ENCODE measurements at places on chromosomes 16 and 17.
A peak's percentile ranks its signal among the peaks of the same experiment; 100 is the strongest.

DNA sequence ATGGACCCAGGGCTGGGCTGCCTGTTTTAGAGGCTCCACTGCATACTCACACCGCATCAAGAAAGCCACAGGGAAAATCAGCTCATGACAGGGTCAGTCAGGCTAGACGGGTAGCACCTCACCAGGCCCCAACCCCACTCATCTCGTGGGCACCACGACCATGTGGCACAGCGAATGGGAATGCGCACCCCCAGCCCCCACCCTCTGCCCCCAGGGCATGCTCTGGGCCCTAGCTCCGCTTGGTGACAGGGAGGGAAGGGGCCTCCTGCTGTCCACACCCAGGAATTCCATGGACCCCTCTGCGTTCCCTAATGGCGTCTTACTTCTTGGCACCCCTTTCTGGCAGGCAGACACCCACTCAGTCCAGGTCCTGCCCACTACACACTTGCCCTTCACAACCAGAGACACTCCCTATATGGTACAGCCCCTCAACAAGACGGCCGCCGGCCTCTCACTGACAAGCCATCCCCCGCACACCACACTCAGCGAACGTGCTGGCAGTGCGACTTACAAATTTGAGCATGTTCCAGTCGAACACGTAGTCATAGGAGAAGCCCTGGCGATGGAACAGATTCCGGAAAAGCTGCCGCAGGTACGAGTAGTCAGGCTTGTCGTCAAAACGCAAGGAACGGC is 22.1 kb downstream of the SLC16A3 start:
- DNase-seq = no peak

DNA sequence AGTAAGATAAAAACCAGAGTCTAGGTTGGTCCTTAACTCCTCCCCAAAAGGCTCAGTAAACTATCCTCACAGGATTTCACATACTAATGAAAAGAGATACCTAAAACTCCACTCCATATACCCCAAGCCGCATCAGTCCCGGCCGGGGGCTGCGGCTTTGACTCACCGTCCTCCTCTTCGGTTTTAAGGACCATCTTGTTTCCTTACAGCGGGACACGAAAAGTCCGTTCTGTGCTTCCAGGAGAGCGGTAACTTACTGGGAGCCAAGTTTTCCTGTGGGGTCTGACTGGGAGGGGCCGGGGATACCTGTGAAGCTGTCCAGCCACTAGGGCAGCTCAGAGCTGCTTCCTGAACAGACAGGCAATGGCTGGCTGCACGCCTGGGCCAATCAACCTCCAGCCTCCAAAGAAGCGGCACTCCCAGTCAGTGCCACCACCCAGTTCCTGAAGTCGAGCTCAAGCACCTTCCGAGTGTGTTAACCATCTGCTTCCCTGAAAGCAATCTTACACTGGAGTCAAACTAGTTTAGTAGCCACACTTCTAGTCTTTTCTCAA is 45.5 kb downstream of the CYTH1 start:
- DNase-seq = peak; percentile 51

GRCh38 chr16:12182212-12182611 is 205.7 kb downstream of the SNX29 start:
- DNase-seq = no peak

GRCh38 chr17:57638284-57638683 is 106.8 kb downstream of the CCDC182 start:
- no peak for DNase-seq

DNA sequence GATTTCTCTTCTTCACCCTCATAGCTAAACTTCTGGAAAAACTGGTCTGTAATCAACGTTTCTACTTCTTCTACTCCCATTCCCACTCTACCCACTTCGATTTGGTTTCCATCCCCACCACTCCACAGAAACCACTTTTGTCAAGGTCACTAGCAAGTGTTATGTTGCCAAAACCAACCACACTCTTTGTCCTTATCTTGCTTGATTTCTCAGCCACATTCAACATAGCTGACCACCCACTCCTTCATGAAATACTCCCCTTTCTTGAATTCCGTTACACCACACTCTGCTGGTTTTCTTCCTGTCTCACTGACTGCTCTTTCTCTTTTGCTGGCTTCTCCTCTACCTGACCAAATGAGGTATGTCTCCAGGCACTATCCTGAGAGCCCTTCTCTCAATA is 11.9 kb downstream of the IKZF3 start:
- no peak for DNase-seq

- no peak for DNase-seq
Observed at GRCh38 chr16:9118170-9118569, 26.7 kb downstream of the HAPSTR1 start.

GRCh38 chr17:76102944-76103273 is 678 bp downstream of the EXOC7 start:
- no peak for DNase-seq

DNA sequence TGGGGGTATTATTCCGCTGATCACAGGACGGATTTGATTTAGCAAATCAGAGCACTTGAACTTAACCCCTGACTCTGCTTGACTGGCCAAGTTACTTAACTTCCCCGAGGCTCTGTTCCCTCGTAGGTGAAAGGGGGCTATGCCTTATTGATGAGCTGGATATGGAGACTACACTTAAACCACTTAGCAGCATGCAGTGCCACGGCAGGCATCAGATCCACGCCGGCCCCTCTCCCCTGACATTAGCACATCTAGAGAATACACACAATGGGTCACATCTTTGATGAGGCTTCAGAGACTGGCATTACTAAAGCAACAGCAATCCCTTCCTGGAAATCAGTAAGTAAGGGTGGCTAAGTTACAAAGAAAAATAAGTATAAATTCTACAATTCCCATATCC is 71.0 kb downstream of the ABCC12 start:
- no peak for DNase-seq

- no peak for DNase-seq
Observed at GRCh38 chr17:35898283-35899070, 18.3 kb upstream of the CCL5 start.

DNA sequence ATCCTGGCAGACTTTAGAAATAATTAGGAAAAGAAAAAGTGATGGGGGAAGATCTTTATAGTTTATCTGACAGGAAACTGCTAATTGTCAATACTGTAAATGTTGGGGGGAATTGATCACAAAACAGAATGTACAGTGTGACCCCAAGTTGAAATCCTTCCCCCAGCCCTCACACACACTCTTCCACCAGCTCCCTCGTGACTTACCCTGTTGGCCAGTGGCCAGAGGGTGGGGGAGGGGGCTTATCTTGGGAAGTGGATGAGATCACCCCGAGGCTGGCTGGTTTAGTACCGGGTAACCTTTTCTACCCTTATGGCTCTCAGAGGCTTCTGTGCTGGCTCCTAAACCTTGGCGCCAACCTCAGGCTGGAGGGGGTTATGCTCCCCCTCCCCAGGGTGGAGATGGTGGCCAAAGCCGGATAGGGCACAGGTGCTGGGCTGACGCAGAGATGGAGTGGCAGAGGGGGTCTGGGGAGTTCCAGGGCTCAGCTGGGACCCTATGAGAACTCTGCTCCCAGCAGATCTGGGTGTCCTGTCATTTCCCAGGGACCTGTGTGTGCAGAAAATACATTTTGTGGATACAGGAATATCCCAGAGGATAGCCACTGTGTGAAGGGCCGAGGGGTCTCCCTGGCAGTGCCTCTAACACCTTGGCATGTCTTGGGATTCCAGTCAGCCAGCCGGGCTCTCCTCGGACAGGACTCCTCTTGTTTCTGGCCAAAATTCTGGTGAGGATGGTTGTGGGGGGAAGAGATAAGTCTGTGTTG is 18.6 kb downstream of the CDH16 start:
- DNase-seq = no peak

DNA sequence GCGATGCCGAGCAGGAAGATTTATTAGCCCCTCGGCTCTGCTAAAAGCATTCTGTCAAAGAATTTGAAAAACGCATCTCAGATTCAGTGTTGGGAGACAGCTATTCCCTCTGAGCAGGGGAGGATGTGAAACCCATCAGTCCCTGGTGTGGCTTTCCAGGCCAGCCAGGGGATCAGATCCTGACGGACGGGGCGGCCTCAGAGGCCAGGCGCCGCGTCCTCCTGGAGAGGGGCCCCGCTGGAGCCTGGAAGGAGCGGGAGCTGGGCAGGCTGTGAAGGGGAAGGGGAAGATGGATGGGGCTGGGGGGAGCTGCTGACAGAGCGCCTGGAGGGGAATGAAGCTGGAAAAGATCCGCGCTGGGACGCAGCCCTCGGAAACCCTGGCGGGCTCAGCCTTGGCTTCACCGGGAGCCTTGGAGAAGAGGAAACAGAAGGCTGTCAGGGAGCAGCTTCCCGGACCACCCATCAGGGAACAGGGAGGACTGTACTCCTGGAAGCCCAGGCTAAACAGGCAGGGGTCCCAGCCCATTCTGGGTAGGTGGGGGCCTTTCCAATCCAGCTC is 358.0 kb downstream of the C16orf95 start:
- no peak for DNase-seq

GRCh38 chr16:1349351-1349750 is 2.3 kb downstream of the TSR3 start:
- DNase-seq = no peak

- no peak for DNase-seq
Observed at GRCh38 chr16:81696961-81697615, 82.0 kb upstream of the PLCG2 start.

GRCh38 chr17:72496461-72496860 is 375.6 kb downstream of the SOX9 start:
- no peak for DNase-seq

DNA sequence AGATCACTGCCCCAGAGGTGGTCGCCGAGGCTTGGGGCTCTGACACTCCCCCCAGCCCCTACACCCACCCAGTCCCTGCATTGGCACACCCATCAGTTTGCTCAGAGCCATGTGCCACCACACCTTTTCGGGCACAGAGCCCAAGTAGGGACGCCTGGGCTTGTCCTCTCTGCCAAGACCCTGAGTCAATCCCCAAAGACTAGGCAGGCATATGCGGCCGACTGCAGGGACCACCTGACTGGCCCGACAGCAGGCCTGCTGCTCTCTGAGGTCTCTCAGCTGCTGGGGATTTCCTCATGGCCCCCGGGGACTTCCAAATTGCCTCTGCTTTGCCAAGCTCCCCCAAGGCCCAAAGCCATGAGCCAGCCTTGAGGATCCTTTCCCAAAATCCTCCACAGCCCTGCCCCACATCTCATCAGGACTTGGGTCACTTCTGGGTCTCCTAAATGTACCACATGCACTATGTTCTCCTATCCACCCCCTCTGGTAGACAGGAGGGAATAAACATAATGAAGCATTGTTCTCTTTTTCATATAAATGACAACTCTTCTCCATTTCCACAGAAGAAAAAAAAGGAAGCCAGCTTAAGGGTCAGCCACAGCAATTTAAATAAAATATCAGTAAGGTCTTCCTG is 30.6 kb downstream of the MYO18A start:
- DNase-seq = no peak

GRCh38 chr16:65548470-65548869 is 426.6 kb upstream of the CDH11 start:
- no peak for DNase-seq

DNA sequence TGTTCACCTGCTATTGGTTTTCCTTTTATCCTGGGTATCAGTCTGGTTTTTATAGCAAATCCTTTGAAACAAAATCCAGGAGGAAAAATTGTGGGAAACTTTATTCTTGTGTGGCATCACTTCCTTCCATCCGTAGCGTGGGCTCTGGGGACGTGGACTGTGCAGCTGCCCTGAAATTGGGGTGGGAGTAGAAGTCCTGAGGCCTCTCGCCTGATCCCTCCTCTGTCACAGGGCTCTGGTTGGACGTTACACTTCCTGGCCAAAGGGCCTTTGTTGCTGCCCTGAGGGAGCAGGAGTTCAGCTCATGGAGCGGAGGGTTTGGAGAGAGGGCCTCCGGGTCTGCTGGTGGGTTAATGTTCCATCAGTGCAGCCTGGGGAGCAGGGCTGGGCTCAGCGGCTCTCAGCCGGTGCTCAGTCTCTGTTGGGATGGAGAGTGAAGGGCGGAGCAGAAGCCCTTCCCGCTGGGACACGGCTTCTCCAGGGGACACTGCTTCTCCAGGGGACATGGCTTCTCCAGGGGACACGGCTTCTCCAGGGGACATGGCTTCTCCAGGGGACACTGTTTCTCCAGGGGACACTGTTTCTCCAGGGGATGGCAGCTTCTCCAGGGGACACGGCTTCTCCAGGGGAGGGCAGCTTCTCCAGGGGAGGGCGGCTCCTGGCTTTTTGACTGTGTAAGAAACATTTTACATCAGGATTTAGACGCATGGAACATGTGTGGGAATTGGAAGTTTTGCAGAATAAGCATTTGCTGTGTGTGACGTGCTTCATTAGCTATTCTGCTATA is 15.2 kb upstream of the RPL13 start:
- DNase-seq = no peak

DNA sequence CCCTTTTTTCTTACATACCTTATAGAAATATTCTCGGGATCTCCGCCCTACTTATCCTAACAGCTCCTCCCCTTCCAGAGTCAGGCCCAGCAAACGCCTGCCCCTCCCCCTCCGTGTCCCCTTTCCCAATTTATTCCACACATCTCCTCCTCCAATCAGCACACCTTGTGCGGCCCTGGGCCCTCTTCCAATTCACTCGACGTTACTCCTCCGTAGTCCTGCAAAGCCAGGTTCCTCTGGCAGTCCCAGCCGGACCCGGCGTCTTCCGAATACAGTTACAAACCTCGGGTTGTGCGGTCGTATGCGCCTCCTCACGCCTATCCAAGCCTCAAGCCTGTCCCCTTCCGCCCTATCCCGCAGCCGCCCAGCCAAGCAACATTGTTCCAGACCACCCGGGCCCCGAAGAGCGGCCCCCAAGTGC is 677 bp downstream of the CBX1 start:
- DNase-seq = no peak

DNA sequence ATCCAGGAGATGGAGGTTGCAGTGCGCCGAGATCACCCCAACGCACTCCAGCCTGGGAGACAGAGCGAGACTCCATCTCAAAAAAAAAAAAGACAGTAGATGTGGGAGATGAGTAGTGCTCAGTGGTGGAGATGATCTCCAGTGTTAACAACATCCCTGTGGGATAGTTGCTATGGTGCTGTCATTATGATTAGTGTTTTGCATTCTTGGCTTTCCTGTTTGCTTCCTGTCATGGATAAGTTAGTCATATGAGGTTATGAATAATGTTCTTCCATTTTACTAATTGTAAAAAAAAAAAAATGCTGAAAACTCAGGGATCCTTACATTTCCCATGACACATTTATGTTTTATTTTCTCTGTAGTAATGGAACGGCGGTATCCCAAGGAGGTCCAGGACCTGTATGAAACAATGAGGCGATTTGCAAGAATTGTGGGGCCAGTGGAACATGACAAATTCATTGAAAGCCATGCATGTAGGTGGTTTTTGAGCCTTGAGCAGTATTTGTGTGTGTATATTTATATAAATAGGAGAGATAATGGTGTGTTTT is 24.5 kb upstream of the DUSP14 start:
- no peak for DNase-seq

- DNase-seq = no peak
Observed at GRCh38 chr16:21598206-21598605, 1.2 kb upstream of the METTL9 start.

- DNase-seq = no peak
Observed at GRCh38 chr17:80826955-80827645, 164.5 kb upstream of the CHMP6 start.

- no peak for DNase-seq
Observed at GRCh38 chr16:84497418-84498222, 6.8 kb downstream of the MEAK7 start.

GRCh38 chr17:74539281-74539820 is 6.6 kb downstream of the CD300C start:
- DNase-seq = no peak

GRCh38 chr17:2067608-2068024 is 12.7 kb downstream of the HIC1 start:
- DNase-seq = no peak

Measured in NCI-H187 treated with DMSO at 0.1 percent for 48 hours (cell line).